ENCODE measurements at places on chromosomes 3 and 15. TPM values are rescaled to one million over a fixed set of nuclear protein-coding genes. Genes with fewer than 3 reads are reported as not detected.

The B3GNT5 gene
- 5.5 TPM for total RNA-seq

The SLC12A1 gene
- total RNA-seq, result not detected

The ZBBX gene
- total RNA-seq, result not detected

The FGF7 gene
- total RNA-seq, result 25.0 TPM

The ADGRG7 gene
- not detected for total RNA-seq

The ZNF501 gene
- 4.3 TPM for total RNA-seq

DNA sequence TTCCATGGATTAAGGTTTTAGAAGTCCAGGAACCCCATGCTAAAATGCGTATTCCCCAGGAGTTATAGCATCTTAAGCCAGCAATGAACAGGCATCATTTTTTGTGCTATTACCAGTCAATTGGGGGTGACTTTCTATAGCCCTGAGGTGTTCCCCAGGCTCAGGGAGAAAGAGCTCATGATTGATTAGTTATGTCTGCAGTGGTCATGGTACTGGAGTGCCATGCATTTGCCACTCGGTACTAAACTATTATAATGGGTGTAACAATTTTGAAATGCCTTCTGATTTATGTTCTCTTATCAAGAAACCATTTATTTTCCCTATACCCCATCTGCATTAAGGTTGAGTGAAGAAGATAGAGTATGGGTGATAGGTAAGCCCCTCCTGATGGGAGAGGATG lies 11.9 kb downstream of the LRRC31 start:
- no peak for DNase-seq
- no peaks in the 10 kb centered on the region for H3K27me3 ChIP-seq
- no peak overlapping the region for H3K4me3 ChIP-seq
- H3K27ac ChIP-seq, result no peak overlapping the region

GRCh38 chr3:122974764-122975162 lies 52.8 kb downstream of the SEMA5B start:
- H3K4me3 ChIP-seq, result no peak overlapping the region
- no peaks in the 10 kb centered on the region for H3K27me3 ChIP-seq
- peaks cover 86% of the 10 kb centered on the region for H3K4me1 ChIP-seq
- H3K27ac ChIP-seq, result peak overlapping the region; percentile 90
- peak; percentile 63 for DNase-seq
- H3K36me3 ChIP-seq, result no peaks in the 10 kb centered on the region

- no peak overlapping the region for H3K4me3 ChIP-seq
- peaks cover 11% of the 10 kb centered on the region for H3K4me1 ChIP-seq
- no peak overlapping the region for H3K27ac ChIP-seq
- no peaks in the 10 kb centered on the region for H3K36me3 ChIP-seq
Measured at GRCh38 chr3:114542359-114542758, 248.5 kb downstream of the TIGIT start.

DNA sequence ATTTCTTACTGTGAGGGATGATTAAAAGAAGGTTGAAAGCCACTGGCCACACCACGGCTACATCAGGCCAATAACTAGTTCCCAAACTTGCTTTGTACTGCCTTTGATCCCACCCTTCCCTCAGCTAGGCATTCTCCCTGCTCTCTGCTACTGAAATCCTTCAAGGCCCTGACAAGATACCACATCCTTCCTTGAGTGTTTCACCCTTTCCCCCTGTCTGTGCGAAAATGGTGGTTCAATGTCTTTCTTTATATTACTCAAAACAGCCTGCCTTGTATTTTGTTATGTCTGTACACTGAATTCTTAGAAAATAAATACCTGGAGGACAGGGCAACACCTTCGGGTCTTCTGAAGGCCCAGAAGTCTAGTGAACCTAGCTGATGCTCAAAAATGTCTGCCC lies 932 bp upstream of the VPS8 start:
- H3K36me3 ChIP-seq, result no peaks in the 10 kb centered on the region
- H3K4me3 ChIP-seq, result no peak overlapping the region
- no peak overlapping the region for H3K27ac ChIP-seq
- no peak for DNase-seq
- peaks cover 40% of the 10 kb centered on the region for H3K4me1 ChIP-seq
- H3K27me3 ChIP-seq, result no peaks in the 10 kb centered on the region

DNA sequence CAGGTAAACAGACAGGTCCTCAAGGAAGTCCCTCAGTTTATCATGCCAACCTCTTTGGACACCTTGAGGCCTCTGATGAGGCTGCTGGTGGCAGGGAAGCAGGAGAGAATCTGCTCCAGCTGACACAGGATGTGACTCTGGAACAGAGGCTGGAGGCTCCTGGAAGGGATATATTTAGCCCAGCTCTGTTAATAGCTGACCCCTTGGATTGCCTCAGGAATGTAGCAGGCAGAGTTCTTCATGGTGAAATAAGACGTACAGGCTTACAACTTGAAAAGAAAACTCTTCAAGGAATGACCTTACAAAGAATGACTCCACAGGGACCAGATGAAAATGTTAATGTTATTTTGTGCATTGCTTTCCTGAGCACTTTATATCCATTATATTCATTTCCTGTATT lies 90.5 kb downstream of the AQP9 start:
- H3K27me3 ChIP-seq, result no peaks in the 10 kb centered on the region
- DNase-seq, result peak; percentile 39
- peak overlapping the region; percentile 71 for H3K27ac ChIP-seq
- H3K4me1 ChIP-seq, result peaks cover 30% of the 10 kb centered on the region

GRCh38 chr15:63072809-63073277 lies 30.3 kb downstream of the TPM1 start:
- no peaks in the 10 kb centered on the region for H3K36me3 ChIP-seq
- H3K4me3 ChIP-seq, result no peak overlapping the region
- no peak for DNase-seq
- no peak overlapping the region for H3K27ac ChIP-seq
- peaks cover 6% of the 10 kb centered on the region for H3K4me1 ChIP-seq

GRCh38 chr3:138347960-138348753 lies at the start of gene MRAS:
MRAS (plus strand) TSS chr3:138348579; CDS start chr3:138372884, 24,305 bp downstream.
- peaks cover 17% of the 10 kb centered on the region for H3K4me1 ChIP-seq
- H3K36me3 ChIP-seq, result no peaks in the 10 kb centered on the region
- peak within 1 kb of the TSS; percentile 94 for H3K27ac ChIP-seq

GRCh38 chr15:74312445-74313007 lies 54.9 kb downstream of the CYP11A1 start:
- H3K36me3 ChIP-seq, result no peaks in the 10 kb centered on the region
- no peak overlapping the region for H3K4me3 ChIP-seq
- H3K27ac ChIP-seq, result no peak overlapping the region
- H3K27me3 ChIP-seq, result peaks cover 18% of the 10 kb centered on the region
